ENCODE measurements at places on chromosomes 1 and 21.

DNA sequence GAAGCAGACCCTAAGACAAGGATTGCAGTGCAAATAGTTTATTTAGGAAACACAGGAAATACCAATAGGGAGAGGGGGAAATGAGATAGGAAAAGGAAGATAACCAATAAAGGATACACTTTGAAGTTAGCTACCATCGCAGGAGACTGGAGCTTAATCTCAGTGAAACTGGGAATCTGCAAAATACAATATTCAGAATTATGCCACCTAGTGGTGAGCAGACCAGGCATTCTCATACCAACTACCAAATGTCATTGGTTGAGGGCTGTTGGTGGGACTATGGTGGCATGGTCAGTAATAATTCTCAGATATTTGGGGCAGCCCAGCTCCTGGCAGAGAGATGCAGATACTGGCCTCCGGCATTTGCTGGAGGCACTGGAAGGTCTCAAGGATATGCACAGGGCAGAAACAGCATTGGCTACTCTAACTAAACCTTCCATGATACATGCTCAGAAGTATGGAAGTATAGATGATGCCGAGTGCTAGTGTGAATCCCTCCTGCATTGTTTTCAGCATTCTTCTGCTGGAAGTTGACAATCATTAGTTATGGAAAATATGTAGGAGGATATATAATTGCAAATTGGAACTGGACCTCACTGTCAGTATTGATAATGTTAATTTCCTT, 11.8 kb upstream of the ZFP69B start:
- DNase-seq, result no peak

DNA sequence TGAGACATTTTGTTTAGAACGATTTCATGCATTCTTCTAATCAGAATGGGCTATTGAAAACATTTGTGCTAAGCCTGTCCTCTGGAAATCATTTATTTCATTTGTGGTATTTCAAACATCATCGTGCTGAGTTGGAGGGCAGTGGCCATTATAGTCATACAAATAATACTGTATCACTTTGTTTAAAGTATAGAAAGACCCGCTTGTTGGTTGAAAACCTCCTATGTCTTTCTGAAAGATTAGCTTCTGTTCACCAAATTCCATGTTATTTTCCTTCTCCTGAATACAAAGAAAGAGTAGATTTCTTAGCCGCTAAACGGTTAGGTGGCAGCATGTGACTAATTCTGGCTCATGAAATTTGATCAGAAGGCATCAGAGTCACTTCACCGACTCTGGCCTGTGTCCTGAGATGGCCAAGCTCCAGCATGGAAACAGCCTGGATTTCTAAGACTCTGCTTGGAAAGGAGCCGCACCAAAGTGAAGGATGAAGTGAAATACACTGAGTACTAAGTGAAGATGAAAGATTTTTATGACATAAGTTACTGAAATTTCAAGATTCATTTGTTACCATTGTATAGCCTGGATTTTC, 355.1 kb downstream of the USP25 start:
- DNase-seq, result no peak

GRCh38 chr21:15687208-15687607, 42.6 kb upstream of the USP25 start:
- no peak for DNase-seq

GRCh38 chr1:55284856-55285255, 69.7 kb upstream of the USP24 start:
- DNase-seq, result no peak

DNA sequence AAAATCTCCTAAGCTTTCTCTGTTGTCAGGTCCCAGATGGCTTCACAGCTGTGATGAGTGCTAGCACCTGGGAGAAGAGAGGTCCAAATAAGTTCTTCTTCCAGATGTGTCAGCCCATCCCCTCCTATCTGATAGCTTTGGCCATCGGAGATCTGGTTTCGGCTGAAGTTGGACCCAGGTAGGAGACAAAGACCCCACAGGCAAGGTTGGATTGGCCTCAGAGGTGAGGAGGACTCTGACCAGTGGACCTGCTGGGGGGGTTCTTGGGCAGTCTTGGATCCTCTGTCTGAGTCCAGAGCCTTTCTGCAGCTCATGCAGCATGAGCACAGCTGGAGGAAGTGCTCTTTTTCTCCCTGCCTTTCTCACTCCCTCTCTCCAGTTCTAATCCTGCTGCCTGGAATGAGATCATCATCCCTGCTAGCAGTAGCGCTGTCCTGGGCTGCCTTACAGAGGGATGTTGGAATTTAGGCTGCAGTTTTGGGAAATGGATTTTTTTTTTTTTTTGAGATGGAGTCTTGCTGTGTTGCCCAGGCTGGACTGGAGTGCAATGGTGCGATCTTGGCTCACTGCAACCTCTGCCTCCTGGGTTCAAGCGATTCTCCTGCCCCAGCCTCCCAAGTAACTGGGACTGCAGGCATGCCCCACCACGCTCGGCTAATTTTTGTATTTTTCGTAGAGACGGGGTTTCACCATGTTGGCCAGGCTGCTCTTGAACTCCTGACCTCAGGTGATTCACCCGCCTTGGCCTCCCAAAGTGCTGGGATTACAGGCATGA, 7.1 kb downstream of the RNPEP start:
- no peak for DNase-seq

DNA sequence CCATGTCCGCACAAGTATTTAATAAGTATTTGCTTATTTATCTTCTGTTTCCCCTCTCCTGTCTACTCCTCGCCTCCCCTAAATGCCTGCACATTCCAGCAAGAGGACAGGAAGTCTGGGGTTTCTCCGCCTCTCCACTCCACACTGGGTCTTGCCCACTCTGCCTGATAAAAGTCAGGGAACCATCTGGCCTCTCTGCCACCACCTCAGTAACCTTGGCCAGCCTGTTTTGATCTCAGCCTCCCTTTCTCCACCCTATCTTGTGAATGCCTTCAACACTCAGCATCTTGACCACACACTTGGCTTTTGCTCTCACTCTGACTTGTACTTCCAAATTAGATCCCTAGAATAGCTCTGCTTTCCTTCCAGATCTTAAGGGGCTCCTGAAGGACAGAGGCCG, 165.3 kb upstream of the UBE2U start:
- no peak for DNase-seq

GRCh38 chr21:35340273-35340672, 291.2 kb upstream of the RUNX1 start:
- no peak for DNase-seq

- no peak for DNase-seq
These were observed 66.5 kb downstream of the SH3BGR start for GRCh38 chr21:39518055-39518846.

DNA sequence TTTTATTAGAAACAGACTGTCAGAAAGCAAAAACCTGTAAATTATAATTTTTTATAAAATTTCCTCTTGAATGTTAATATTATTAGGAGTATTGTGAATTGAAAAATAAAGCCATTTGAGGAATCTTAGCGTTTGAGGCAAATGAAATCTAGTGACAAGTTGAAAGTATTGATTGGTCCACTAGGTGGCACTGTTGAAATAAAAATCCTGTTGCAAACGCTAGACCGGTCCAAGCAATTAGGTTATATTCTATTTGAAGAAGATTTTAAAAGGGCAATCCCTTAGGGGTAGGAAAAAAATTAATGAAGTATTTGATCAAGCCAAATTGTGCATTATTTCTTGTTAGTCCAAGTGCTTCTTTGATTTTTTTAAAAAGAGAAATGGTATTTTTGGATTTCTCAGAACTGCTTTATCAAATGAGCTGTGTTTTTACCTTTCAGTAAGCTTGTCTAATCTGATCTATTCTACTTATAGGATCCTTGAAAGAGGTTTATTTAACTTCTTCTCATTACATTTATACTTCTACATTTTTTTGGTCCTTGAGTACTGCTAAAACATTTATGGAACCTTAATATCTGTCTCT, 57.7 kb downstream of the ATG4C start:
- DNase-seq, result no peak

GRCh38 chr1:110460253-110461220, 9.6 kb downstream of the PROK1 start:
- DNase-seq, result peak; percentile 65

GRCh38 chr1:77282187-77282865, 507 bp downstream of the AK5 start:
- DNase-seq, result peak; percentile 41
